ENCODE measurements at places on chromosomes 7 and 10.

GRCh38 chr10:63765126-63765525, 243.9 kb downstream of the REEP3 start:
- DNase-seq = no peak

DNA sequence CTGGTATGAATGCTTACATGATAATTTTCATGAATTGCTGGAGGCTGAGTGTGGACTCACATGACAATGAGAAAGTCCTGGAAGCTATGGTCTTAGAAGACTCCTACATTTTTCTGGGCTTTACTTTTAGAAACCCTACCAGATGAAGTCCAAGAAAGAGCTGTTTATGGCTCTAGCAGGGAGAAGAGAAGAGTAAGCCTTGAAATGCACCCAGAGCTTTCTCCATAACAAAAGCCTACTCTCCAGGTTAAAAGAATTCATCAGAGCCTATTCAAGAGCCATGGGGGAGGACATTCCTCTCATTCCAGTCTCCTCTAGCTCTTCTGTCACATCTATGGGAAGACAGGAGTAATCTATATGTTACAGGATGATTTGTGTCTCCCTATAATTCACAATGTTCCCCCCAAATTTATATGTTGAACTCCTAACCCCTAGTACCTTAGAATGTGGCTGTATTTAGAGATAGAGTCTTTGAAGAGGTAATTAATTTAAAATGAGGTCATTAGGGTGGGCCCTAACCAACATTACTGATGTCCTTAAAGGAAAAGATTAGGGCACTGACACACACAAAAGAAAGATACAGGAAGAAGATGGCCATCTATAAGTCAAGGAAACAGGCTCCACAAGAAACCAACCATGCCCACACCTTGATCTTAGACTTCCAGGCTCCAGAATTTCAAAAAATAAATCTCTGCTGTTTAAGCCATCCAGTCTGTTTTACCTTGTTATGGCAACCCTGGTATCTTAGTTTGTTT, 193.8 kb upstream of the PTER start:
- DNase-seq = no peak

DNA sequence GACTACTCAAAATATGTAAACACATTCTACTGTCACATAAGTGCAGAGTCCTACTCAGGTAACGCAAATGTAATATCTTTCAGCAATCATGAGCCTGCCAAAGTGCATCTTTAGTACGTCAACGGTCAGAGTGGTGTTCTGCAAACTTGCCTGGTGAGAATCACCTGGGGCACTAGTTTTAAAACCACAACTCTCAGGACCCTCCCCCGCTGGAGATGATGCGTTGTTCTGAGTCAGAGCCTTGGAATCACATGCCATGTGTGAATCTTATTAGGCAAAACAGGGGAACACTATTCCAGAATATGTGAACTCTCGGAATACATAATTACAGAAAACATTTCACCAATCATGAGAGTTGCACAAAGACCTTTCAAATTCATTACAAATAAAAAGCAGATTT, 115.7 kb downstream of the TPK1 start:
- peak; percentile 44 for DNase-seq

DNA sequence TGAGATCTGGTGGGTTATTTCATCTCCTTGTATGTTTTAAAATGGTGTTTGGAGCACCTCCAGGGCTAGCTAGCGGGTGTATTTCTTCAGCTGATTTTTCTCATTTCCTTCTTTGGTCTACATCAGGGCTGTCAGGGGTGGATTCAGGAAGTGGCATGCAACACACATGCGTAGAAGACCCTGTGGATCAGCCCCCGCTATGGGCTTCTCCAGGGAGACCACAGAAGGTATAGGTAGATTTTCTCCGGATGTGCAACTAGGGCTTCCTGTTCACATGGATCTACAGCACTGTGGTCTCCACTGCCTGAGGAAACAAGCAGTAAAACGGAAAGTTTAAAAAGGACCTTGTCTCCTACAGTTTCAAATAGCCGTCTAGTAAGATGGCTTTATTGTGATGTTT, 10.4 kb downstream of the NUB1 start:
- DNase-seq = no peak

GRCh38 chr7:123208793-123209192, 9.0 kb upstream of the SLC13A1 start:
- DNase-seq = no peak

Data from urothelium cell line (cell line).